HTR-8/SVneo (cell line): ENCODE measurements at places on chromosomes 1 and 21.

GRCh38 chr1:154975409-154976059 lies 1.1 kb downstream of the CKS1B start:
- DNase-seq: no peak

DNA sequence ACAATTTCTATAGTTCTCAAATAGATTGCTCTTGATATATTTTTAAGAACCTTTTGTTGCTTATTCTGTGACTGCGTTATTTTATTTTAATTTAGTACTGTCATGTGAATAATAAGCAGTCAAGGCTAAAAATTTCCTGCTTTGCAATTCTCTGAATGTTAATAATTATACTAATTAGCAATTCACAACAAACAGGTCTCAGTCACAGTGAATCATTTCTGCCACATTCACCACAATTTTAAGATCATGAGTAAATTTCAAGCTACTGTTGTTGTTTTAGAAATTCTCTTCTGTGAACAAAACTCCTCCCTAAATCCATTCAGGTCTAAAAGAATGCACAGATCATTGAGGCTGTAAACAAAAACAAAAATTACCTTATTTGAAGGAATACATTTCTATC lies 339.6 kb upstream of the DPYD start:
- no peak for DNase-seq

DNA sequence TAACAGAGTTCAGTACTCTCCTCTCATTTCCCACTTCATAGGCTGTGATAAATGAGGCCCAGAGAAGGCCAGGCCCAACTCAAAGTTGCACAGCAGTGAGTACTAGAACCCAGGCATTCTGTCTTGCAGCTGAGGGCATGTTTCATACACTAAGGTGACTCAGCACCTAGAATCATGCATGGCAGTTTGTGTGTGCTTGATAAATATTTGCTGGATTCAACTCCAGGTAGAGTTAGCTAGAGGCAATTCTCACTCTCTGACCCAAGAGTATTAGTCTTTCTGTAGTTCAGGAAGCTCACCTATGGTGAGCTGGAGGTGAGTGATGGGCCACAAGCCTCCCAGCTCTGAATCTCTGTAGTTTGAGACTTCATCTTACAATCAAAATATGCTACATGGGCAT lies 10.7 kb downstream of the NKAIN1 start:
- no peak for DNase-seq

DNA sequence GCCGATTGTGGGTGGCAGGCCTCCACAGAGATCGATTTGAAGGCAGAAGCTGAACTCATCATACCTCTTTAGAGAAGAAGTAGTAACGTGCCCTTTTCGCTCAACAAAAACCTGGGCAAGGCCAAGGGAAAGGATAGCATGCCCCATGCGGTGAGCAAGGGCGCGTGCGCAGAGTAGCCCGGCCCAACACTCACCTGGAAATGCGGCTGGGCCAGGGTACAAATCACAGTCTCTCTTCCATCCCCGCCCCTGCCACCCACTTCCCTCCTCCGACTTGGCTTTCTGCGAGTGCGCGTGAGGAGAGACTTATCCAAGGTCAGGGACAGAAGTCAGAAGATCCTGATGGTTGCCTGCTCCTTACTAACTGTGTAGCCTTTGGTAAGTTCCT lies 160.7 kb upstream of the C1orf21 start:
- no peak for DNase-seq

- DNase-seq: no peak
Measured at GRCh38 chr21:38389896-38390295, 108.4 kb downstream of the ERG start.

- no peak for DNase-seq
Measured at GRCh38 chr1:8925406-8925805, 20.3 kb upstream of the CA6 start.

DNA sequence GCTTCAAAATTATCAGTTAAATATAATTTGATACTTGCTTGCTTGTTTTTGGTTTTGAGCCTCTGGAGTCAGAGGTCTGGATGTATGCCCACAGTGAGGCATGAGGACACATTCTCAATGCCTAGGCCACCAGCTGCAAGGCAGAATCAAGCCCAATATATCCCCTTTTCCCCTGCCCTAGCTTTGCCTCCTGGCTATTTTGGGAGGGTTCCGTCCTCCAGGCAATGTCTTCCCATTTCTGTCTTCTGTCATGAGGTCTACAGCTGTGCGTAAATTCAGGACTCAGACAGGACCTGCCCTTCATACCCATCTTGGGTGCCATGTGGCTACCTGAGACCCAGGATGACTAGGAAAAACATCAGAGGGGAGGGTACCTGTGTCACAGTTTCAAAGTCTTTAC lies 19.2 kb downstream of the NRDC start:
- DNase-seq: no peak

DNA sequence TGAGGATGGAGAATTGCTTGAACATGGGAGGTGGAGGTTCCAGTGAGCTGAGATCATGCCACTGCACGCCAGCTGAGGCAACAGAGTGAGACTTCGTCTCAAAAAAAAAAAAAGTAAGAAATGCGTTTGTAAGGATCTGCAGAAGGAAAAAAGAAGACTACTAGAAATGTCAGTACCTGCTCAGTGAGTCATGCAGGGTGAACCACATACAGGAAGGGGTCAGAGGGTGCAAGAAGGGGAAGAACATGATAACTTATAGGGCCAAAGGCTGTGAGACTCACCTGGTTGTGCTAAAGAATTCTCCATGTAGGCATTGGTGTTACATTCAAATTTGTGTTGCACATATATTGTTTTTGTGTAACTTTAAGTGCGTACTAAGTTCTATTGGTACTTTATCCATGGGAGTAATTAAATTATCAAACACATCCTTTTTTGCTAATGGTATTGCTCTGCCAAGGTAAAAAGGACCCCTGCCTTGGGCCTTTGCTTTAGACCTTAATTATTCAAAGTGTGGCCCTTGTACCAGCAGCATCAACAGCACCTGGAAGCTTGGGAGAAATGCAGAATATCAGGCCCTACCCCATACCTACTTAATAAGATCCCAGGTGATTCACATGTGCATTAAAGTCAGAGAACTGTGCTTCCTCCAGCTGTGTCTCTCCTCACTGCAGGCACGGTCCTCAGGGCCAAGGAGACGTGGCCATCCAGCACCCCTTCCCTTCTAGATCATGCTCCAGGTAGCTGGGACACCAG lies 96.4 kb upstream of the PPP2R5A start:
- DNase-seq: no peak

GRCh38 chr1:206582971-206583706 lies 29.1 kb downstream of the EIF2D start:
- no peak for DNase-seq

GRCh38 chr1:5597171-5597850 lies 394.9 kb downstream of the NPHP4 start:
- DNase-seq: no peak

- no peak for DNase-seq
Measured at GRCh38 chr1:212351588-212352362, 62.9 kb downstream of the PACC1 start.

DNA sequence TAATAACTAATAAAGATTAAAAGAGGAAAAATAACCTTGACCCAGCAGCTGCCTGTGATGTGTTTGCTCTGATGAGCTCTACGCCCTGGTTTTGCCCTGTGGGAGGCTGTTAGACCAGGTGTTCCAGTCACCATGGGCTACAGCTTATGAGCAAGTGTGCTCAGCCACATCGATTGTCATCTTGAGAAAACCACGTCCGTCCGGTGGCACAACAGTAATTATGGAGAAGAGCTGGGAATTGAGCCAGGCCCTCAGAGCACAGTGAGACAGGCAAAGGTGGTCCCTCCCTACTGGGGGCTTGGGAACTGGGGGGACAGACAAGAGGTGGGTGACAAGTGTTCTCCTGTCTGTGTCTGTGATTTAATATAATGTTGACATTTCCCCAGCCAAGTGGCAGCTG lies 420.5 kb downstream of the MATN1 start:
- no peak for DNase-seq

DNA sequence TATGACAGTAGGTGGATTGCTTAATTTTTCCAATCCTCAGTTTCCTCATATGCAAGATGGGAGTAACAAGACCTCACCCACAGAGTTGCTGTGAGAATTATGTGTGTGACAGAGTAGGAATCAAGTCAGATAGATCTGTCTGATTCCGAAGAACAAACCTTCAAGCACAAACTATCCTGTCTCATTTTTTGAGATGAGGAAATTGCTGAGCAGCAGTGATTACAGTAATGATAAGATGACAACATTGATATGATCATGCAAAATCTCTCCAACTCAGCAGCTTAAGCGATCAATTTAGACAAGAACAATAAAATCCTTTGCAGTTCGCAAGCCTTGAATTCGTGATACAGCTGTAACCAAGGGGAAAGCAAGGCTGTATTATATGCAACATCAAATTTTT lies 474.1 kb downstream of the OMA1 start:
- no peak for DNase-seq

GRCh38 chr21:45725844-45726200 lies 82.3 kb downstream of the PCBP3 start:
- no peak for DNase-seq

GRCh38 chr21:45253633-45254459 lies 33.8 kb downstream of the POFUT2 start:
- DNase-seq: no peak

DNA sequence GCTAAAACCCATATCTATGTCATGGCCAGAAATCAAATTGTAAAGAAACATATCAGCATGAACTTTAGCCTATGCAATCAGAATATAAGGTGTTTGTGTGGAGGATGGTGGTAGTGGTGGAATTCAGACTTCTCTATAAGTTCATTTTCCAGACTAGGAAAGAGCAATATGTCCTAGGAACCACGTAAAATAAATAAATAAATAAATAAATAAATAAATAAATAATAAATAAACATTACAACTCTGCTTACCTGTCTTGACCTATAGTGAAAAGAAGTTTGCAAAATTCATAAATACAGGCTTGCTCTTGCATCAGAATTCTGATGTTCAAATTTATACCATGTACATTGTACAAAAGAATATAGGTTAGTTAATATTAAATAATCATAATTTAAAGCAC lies 1382.6 kb upstream of the ADGRL2 start:
- no peak for DNase-seq

GRCh38 chr1:170662561-170663403 lies 1.1 kb upstream of the PRRX1 start:
- DNase-seq: no peak

- DNase-seq: no peak
Measured at GRCh38 chr1:182095946-182096345, 34.4 kb upstream of the ZNF648 start.

GRCh38 chr1:212954514-212954913 lies 4.2 kb downstream of the VASH2 start:
- DNase-seq: no peak

- DNase-seq: no peak
Measured at GRCh38 chr1:84582802-84583587, 8.8 kb upstream of the CTBS start.

- no peak for DNase-seq
Measured at GRCh38 chr1:208476846-208477170, 232.6 kb upstream of the PLXNA2 start.
